ENCODE measurements at places on chromosomes 5 and 9.

DNA sequence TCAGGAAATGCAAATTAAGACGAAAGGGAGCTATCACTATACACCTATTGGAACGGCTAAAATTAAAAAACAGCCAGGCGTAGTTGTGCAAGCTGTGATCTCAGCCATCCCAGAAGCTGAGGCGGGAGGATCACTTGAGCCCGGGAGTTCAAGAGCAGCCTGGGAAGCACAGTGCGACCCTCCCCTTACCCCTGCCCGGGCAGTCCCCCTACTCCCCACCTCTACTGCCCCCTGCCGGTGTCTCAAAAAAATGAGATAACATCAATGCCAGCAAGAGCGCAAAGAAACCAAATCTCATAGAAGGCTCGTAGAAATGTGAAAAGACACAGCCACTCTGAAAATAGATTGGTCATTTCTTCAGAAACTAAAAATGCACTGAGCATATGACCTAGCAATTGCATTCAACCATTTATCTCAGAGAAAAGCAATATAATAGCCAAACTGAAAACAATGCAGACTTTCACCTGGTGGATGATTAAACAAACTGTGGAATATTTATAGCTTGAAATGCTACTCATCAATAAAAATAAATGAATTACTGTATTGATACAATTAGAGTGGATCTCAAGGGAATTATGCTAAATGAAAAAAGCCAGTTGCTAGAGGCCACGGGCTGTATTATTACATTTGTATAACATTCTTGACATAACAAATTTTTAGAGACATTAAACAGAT, 20.6 kb downstream of the OR2V2 start:
- DNase-seq: no peak

- DNase-seq: no peak
These were observed 38.2 kb upstream of the DMXL1 start for GRCh38 chr5:119032656-119033055.

- no peak for DNase-seq
These were observed 27.1 kb downstream of the SLIT3 start for GRCh38 chr5:169273881-169274280.

- no peak for DNase-seq
These were observed 12.5 kb upstream of the PARP8 start for GRCh38 chr5:50653946-50654345.

DNA sequence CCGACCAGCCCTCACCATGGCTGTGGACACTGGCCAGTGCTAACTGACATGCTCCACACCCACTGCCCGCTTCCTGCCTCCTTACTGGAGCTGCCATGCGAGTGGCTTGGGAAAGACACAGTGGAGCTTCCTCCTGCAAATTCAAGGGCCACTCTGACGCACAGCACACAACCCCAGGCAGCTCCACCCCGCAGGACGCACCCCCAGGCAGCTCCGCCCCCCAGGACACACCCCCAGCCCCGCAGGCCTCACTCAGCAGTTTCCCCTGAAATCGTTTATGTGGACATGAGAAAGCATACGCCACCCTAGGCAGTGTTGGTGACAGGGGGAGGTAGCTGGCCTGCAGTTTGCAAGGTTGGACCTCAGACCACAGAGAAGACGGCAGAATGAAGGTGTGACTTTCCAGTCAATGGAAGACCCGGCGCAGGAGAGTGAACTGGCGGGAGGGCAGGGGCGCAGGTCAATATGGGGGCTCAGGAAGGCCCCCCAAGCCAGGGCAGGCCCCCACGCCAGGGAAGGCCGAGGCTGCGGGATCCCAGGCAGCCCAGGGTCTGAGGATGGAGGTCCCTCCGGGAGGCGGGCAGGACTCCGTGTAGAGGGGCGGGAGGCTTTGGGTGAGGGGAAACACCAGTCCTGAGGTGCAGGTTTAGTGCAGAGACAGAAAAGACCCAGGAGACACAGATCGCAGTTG, 21.6 kb downstream of the LPCAT1 start:
- DNase-seq: no peak

DNA sequence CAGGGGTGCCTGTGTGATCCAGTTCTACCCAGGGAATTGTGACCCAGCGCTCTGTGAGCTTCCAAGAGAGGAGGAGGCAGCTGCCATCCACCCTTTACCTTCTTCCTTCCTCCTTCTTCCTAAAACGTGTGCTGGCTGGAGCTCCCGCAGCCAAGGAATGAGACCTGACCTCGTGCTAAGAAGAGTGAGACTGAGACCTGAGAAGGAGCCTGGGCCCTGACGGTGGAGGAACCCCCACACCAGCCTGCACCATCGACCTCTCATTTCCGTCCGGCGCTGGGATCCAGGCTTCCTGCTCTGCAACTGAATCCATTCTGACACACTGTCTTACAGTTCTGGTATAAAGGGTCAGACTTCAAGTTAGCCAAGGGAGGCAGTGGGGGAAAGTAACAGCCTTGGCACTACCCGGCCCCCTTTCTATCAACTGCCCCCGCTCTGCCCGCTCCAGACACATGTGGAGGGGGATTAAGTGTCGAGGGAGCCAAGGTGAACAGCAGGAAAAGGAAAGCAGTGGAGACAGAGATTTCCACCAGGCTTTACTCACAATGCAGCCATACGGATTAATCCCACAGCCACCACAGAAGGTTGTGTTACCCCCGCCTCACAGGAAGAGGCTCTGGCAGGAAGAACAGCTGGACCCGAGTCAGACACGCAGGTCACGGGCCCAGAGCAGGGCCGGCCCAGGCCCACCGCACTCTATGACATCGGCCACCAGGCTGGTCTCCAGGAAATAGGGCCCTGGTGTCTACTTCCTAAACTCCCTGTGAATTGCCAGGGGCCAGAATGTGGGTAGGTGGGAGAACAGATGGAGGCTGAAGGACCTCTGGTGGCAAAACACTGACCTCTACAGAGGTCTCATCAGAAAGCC, 15.8 kb downstream of the MGAT1 start:
- no peak for DNase-seq

- DNase-seq: peak; percentile 23
These were observed 103.0 kb upstream of the ERCC6L2 start for GRCh38 chr9:95772320-95773052.

- DNase-seq: no peak
These were observed 15.9 kb downstream of the RANBP6 start for GRCh38 chr9:5999443-6000101.

- no peak for DNase-seq
These were observed 337.7 kb upstream of the PANK3 start for GRCh38 chr5:168916852-168917251.

GRCh38 chr9:135105938-135106491, 18.5 kb downstream of the OLFM1 start:
- DNase-seq: no peak

DNA sequence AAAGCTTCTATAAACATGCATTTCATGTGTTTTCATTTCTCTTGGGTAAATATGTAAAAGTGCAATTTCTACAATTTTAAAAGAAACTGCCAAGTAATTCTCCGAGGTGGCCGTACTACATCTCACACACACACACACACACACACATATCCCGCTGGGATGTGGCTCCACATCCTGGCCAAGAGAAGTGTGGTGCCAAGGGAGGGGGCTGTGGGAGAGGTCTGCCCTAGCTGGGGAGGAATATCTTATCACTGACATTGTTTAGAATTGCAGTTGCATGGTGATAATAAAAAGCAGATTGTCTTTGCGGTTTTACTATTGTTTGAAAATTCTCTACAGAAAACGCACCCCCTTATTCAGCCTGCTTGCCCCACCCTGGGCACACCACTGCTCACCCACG, 558.4 kb downstream of the BNC2 start:
- DNase-seq: no peak

DNA sequence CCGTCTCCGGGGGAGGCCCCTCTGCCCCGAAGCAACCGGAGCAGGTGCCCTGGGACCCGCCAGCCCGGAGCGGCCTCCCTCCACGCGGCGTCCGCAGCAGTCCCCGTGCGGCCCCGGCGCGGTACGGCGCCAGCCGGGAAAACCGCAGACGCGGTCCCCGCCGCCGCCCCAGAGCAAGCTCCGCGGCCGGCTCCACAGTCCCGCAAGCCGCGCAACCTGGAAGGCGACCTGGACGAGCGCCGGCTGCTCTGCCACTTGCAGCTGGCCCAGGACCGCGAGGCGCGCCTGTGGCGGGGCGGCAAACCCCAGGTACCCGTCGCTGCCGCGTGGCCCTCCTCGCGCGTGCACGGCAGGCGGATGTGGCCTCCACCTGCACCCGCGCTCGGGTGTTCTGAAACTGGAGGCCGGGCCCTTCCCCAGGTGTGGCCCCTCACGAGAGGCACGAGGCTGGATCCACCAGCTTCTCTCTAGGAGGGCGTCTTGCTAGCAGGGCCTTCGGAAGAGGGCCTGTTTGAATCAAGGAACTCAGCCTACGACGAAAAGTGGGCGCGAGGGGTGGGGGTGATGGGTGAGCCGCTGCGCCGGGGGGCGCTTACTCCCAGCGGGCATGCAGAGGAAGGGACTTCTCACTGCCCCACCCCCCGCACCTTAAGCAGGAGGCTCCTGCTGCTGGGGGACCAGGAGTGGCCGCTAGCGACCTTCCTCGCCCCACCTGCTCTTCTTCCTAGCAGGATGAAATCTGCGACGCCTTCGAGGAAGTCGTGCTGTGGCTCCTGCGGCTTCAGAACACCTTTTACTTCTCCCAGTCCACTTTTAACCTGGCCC, 602 bp downstream of the CCNI2 start:
- DNase-seq: no peak

DNA sequence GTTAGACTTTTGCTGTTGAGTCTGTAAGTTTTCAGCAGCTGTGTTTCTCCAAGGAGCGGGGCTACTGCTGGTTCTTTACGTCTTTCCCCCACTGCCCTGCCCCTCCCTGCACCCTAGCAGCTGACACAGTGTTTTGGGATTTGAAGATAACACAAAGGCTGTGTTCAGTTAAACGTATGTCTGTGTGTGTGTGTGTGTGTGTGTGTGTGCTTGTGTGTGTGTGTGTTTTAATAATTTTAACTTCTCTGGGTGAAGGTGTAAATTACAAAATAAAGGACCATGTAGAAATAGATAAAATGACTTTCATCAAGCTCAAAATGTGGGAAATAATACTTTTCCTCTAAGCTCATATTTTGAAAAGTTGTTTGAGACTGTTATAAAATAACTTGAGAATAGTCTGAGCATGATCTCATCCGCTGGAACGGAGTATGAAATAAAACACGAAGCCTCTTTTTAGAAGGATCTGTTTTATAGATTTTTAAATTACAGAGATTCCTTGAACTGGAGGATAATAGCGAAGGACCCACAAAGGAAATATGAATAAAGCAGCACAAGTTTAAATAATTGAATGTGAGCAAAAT, 10.9 kb downstream of the ABL1 start:
- no peak for DNase-seq

DNA sequence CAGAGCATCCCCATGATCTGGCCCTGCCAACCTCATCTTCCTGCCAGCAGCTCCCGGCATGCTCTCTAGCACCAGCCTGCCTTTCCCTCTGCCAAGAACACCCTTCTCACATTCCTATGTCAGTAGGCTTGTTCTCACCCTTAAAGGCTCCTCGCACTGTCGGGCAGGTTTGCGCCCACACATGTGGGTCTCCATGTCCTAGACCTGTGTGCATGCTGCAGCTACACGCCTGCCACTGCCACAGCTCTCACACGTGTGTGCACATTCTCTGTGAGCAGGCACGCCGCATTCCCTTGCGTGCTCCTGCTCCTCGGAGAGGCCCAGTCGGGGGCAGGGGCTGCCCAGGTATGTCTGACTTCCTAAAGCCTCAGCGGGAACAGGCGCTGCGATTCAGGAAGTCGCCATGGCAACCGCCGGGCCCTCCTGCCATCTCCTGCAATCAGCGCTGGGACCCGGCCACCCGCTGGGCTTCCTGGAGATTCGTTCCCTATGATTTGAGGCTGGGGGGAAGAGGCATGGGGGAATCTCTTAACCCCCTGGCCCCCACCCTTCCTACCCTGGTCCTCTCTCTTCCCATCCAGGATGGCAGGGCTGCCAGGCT, 28.1 kb downstream of the NDUFA8 start:
- no peak for DNase-seq

GRCh38 chr9:94909250-94909894, 182.9 kb downstream of the AOPEP start:
- DNase-seq: no peak

DNA sequence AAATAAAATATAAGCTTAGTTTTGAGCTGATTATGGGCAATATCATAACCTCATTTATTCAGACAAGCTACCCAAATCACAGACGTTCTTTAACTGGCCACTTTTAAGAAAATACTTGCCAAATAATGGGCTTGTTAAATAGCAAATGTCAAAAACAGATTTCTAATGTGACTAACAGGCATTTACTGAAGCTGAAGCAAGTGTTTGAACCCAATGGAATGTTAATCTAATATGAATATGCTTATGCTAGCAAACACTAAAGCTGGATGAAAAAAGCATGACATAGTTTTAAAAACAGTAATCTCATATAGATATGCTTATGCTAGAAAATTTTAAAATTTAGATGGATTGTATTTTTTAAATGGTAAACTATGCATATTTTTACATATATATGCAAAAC, 411.6 kb upstream of the PTGER4 start:
- no peak for DNase-seq

DNA sequence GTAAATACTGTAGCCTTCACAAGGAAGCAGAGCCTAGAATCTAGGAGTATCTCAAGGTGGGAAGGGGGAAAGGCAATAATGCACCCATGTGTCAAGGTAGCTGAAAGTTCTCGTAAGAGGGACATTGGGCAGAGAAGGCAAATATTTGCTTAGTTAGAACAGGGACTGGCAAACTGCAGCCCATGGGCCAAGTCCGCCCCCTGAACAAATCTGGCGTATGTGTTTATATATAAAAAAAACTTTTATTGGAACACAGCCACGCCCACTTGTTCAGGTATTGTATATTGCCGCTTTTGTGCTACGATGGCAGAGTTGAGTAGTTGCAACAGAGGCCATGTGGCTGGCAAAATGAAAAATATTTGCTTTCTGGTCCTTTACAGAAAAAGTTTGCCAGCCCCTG, 16.1 kb downstream of the KCNN2 start:
- DNase-seq: no peak

Measured in activated T-cell treated with anti-CD3 and anti-CD28 coated beads, Interleukin-2, amount 50 U/mL, for 1 hour (primary cell).